Fibroblast of lung (primary cell): ENCODE measurements at places on chromosomes 1 and 21. TPM values are rescaled to one million over a fixed set of nuclear protein-coding genes. Genes with fewer than 3 reads are reported as not detected.
A peak's percentile ranks its signal among the peaks of the same experiment; 100 is the strongest.

Gene SPRR5
- not detected in 2 replicates for total RNA-seq

Gene SHISAL2A
- not detected in 2 replicates for total RNA-seq

Gene TRIM58
- total RNA-seq: under 0.01 and 0.50 TPM in 2 replicates

DNA sequence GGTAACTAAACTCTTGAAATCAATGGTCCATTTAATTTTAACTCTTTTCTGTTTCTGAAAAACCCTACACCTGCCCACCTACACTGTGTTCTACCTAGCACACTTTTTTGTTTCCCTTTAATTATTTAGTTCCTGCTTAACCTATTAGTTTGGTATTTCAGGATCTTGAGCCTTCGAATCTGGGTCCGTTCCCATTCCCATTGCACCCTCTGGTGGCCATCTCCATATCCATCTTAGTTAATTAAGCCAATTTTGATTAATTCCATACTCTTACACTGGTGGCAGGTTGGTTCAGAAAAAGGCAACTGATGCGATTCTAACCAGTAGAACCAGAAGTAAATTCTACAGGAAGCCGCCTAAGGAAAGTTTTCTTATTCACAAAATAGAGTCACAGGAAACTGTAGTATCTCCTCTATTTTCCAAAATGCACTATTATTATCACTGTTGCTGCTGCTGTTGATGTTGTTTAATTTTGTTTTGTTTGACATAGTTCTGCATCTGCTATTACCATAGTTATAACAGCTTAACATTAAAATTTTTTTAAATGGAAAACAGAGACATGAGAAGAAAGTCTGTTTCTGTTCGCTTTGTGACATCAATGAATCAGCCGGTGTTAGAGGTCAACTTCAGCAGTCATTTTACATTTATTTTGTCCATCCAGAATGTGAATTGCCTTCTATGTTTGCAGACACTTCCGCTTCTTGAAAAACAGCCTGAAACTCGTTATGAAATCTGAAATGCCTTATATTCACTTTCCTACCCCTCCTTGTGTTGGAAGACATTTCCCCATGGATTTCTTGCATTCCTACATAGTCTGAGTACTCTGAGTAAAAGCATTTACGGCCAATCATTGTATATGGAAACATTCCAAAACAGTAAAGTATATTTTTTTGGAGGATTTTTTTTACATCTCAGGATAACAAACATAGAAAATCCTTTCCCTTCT, 115.5 kb upstream of the NCAM2 start:
- H3K36me3 ChIP-seq: no peaks in the 10 kb centered on the region
- no peak overlapping the region for H3K27ac ChIP-seq
- no peak overlapping the region for H3K4me3 ChIP-seq
- peak; percentile 2 for DNase-seq
